ENCODE measurements at places on chromosomes 16 and 17.

GRCh38 chr17:66126231-66126630 is 65.7 kb downstream of the CEP112 start:
- no peak for DNase-seq

DNA sequence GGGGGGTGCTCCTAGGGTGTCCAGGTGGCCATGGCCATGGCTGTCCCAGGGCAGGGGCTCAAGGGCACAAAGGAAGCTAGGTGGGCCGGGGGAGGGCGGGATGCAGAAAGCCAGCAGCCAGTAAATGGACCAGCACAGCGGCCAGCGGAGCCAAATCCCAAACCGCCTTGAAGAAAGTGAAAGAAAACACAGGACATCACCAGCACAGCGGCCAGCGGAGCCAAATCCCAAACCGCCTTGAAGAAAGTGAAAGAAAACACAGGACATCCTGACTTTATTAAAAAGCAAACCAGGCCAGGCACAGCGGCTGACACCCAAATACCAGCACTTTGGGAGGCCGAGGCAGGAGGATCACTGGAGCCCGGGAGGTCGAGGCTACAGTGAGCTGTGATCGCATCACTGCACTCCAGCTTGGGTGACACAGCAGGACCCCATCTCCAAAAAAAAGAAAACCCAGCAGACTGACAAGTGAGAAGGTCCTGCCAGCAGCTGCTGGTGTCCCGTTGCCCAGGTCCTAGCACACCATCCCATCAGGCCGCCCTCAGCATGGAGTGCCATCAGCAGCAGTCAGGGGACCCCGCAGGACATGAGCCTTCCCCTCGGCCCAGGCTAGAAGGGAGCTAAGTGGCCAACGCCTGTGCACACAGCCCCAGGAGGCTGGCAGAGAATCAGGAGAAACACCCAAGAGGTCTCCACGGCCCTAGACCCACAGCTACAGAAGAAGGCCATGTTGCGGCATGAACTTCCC is 17.0 kb downstream of the SLC38A10 start:
- no peak for DNase-seq

- DNase-seq: no peak
Observed at GRCh38 chr17:49873466-49873865, 25.6 kb upstream of the TAC4 start.

- DNase-seq: no peak
Observed at GRCh38 chr16:59527206-59527997, 793.3 kb upstream of the GOT2 start.

GRCh38 chr17:64368277-64368676 is 22.4 kb downstream of the PECAM1 start:
- DNase-seq: no peak

- no peak for DNase-seq
Observed at GRCh38 chr16:17566075-17566474, 95.3 kb upstream of the XYLT1 start.

GRCh38 chr17:56451629-56452028 is 141.9 kb upstream of the NOG start:
- no peak for DNase-seq

DNA sequence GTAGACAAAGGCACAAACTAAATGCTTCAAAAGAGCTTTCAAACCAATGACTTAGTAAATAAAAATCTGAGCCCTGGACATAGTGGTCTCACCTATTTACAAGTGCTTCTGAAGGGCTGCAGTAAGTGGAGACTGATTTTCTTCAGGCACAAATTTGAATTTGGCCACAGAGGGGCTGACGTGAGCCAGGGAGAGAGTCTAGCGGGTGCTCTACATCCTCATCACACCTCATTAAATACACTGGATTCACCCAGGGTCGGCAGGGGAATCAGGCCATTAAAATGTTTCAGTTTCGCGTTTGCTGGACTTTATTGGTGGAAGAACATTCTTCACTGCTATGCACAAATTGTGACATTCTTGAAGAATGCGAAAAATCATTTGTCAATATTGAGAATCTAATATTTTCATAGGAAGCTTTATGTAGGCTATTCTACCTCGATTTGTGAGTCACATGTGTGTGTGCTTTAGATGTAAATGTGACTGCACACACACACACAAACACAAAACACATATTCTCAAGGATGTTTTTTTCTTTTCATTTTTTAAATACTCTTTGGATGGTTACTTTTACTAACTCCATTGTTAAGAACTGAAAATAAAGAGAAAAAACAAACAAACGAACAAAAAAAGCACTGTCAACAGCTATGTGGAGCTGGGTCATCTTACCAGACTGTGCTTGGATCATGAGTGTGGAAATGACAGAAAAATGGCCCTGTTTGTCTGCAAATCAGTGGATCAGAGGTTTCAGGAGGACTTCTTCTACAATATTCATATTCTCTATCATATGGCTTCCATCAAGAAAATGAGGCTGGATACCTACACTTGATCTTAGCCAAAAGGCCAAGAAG is 58.9 kb downstream of the CDH11 start:
- no peak for DNase-seq

DNA sequence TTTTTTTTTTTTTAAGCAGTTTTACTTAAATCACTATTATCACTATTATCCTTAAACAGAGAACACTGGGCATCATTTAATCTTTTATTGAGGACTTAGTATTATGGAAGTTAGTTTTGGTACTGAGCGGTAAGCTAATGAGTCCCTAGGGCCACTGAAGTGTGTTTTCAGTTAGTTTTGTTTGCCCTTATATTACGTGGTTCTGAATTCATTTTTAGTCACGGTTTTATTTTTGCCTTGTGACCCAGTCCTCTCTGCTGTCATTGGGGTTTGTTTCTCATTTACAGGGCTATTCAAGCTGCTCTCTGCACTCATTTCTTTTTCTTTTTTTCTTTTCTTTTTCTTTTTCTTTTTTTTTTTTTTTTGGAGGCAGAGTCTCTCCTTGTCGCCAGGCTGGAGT is 17.3 kb downstream of the RABEP1 start:
- no peak for DNase-seq

GRCh38 chr16:77344341-77344740 is 90.5 kb downstream of the ADAMTS18 start:
- DNase-seq: no peak

DNA sequence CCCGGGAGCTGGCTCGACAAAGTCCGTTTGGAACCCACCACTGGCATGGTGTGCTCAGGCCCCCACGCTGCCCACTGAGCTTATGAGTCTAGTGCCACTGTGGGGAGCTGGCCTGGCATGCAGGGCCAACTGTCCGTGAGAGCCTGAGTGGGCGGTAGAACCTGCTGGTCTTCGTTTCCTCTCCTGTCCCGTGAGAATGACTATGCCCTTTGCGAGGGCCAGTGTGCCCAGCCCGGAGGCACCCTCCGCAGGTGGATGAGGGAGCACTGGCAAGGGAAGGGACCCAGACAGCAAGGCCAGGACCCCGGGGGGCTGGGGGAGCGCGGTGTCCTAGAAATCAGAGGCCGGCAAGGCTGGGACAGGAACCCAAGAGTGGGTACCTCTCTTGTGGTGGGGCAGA is 3.2 kb downstream of the BAIAP3 start:
- DNase-seq: no peak

GRCh38 chr17:45107293-45108010 is 24.9 kb downstream of the PLCD3 start:
- no peak for DNase-seq

GRCh38 chr17:20158580-20158979 is 149.4 kb downstream of the SPECC1 start:
- no peak for DNase-seq

GRCh38 chr17:78697122-78697521 is 85.0 kb downstream of the CYTH1 start:
- no peak for DNase-seq

DNA sequence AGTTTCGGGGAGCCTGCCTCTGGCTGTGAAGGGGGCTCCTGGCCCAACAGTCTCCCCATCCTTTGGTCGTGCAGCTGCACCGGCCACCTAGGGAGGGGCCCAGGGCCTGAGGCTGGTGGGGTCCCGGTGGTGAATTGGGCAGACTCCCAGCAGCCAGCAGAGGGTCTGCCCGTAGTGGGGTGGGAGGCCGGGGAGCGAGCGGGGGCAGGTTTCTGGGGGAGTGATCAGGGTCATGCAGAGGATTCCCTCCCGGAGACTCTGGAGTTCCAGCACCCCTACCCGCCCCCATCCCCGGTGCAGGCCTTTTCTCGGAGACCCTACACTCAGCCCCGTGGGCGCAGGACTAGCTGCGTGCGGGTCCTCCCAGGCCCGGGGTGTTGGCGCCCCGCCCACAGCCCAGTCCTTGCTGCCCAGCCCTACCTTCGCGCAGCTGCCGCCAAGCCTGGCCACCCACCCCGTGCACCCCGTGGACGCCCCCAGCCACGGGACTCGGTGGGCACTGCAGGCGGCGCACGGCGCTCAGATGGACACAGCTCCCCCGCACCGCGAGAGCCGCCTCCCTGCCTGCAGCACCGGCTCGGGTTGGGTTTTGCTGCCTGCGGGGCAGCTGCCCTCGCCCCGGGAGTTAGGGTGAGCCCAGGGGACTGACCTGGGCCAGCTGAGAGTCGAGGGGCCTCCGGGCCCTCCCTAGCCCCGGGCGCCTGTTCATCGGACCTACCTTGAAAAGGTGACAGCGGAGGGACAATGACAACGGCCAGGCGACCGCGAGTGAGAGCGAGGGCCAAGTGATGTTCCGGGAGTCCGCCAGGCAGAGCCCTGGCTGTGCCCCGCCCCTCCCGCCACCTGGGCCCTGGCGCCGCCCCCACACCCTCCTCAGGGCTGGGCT is at the start of gene GNG13:
GNG13 (minus strand) TSS at position 787 of the 886 bp plus-strand sequence. CDS start 1,657 bp downstream, outside the sequence.
- DNase-seq: no peak

GRCh38 chr16:80369138-80369958 is 171.4 kb upstream of the DYNLRB2 start:
- DNase-seq: no peak

DNA sequence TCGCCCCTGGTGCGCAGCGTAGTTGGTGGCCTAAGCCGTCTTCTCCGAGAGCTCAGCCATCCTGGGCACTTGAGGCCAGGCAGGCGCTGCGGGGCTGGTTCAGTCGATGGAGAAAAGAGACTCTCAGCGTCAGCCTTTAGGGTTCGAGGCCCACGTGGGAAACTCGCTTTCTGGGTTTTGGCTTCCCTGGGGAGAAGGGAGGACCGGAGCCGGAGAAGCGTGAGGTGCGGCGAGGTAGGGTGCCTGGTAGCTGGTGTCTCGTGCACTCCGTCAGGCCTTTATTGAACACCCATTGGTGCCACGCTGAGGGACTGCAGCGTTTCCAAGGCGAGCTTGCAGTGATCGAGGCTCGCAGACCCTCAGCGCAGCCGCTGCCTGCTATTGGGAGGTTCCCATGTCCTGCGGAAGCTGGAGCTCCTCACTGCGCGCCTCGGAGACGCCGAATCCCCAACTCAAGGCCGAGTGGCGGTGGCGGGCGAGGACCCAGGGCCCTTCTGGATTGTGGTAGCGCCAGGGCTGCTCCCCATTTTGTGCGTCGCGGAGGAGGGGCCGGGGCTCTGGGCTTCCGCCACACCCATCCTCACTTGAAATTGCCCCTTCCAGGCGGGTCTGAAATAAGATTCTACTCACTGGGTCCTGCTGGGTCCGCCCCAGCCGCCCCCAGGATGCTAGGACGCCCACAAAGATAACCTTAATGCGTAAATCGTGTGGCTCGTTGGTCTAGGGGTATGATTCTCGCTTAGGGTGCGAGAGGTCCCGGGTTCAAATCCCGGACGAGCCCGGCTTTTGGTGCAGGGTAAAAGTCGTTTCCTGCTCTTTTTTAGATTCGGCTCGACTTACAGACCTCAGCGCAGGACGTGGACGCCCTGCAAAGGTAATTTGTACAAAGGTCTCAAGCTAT is 1.2 kb downstream of the OR1F1 start:
- DNase-seq: no peak

GRCh38 chr16:68834550-68834949 is 8.8 kb upstream of the TANGO6 start:
- no peak for DNase-seq

DNA sequence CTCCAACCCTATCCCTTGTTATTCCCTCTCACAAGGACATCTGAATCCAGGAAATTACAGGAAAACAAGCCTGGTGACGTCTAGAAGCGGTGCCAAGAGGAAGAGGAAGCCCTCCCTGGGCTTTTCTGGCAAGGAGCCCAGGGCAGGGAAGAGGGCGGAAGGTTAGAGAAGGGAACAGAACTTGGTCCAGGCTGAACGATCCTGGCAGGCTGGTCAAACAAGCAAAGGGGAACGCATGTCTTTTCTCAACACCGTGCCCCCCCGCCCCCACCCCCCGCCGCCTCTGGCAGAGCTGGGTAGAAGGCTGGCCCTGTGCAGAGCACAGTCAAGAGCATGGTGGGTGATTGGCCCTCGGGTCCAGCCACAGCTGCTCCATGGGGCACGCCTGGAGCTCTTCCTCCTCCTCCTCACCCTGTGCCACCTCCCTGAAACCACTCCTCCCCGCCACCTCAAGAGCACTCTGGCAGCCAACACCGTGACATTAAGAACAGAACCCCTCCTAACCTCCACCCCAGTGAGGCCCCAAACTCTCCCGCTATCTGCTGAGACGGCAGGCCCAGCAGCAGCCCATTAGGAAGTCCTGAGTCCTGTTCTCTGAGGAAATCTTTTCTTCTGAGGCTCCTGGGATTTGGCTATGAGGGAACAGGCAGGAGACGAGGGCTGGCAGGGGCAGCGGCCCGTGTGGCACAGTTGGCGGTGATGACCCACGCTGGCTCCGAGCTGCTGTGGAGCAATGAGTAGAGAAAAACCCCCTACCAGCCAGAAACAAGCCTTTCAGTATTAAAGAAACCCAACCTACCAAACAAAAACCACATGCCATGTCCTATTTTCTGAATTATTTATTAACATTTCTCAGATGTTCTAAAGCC is 7.3 kb downstream of the C16orf86 start:
- DNase-seq: no peak

DNA sequence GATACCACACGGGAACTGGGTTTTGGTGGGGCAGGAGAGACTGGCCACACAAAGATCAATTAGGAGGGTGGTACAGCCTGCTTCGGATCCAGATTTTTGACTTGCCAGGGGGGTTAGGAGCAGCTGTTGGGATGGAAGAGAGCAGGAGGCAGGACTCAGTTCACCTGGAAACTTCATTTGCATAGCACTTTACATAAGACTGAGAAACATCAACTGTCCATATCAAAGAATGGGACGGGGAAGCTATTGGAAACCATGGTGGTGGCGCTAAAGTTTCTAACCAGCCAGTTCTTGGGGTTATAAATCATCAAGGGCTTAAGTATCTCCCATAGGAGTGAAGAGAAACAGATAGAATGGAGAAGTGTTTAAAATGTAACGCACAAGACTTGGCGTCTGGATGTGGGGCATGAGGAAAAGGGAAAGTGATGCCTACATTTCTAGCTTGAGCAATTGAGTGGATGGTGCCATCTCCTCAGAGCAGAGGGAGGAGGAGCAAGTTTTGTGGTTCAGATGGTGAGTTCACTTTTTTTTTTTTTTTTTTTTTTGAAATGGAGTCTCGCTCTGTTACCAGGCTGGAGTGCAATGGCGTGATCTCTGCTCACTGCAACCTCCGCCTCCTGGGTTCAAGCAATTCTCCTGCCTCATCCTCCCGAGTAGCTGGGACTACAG is 6.4 kb upstream of the SRCAP start:
- no peak for DNase-seq

GRCh38 chr17:19654896-19655295 is 6.3 kb downstream of the ALDH3A2 start:
- no peak for DNase-seq

Measured in activated CD8-positive, alpha-beta memory T cell treated with anti-CD3 and anti-CD28 coated beads for 4 hours (primary cell).